ENCODE measurements at places on chromosomes 16 and 17. TPM values are rescaled to one million over a fixed set of nuclear protein-coding genes. Genes with fewer than 3 reads are reported as not detected.

ZSCAN10 gene
- not detected for total RNA-seq

DNA sequence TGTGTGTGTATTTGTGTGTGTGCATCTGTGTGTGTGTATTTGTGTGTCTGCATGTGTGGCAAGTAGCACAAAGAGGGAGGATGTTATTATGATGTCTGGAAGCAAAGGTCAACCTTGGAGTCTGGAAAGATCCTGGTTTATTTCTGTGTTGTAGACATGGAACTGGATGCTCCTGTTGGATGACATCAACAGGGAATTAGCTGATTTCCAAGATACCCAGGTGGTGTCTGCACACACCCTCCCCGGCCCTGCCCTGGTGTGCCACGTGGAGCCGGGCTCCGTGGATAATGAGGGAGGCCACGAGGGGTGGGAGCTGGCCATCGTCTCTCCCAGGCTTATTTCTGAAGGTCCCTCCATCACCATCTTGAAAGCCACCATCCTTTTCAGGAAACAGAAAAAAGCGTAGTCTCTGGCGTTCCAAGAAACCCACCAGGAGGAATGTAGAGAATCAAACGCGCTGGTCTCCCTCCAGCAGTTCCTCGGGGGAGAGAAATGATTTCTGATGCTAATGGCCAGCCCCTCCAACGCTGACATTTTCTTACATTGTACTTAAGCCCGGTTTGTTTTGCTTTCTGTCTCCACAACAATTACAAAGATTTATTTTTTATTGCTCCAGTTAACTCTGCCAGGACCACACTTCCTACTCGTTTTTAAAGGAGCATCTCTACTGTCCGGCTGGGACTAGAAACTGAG, 93.3 kb downstream of the FOXL1 start:
- H3K4me1 ChIP-seq = no peaks in the 10 kb centered on the region
- H3K36me3 ChIP-seq = no peaks in the 10 kb centered on the region
- no peak overlapping the region for H3K4me3 ChIP-seq
- no peak for DNase-seq

DNA sequence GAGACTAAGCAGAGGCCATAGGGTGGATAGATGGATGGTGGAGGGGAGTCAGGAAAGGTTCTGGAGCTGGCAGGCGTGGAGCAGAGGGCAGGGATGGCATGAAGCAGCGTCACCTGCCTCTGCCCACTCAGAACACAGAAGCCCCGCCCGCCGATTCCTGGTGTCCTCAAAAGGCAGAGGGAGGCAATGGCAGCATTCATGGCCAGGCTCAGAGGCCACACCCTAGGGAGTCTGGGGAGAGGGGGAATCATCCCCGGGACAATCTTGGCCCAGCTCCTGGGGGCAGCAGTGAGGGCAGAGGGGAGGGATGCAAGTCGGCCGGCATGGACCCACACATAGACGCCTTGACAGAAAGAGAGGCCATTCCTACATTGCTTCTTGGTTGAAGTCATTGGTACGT, 60.7 kb upstream of the CACNG4 start:
- no peak for DNase-seq
- H3K4me1 ChIP-seq = no peaks in the 10 kb centered on the region
- no peak overlapping the region for H3K4me3 ChIP-seq
- no peaks in the 10 kb centered on the region for H3K36me3 ChIP-seq
- no peak overlapping the region for H3K27ac ChIP-seq

HOXB4 gene
- total RNA-seq = 6.9 TPM

DNA sequence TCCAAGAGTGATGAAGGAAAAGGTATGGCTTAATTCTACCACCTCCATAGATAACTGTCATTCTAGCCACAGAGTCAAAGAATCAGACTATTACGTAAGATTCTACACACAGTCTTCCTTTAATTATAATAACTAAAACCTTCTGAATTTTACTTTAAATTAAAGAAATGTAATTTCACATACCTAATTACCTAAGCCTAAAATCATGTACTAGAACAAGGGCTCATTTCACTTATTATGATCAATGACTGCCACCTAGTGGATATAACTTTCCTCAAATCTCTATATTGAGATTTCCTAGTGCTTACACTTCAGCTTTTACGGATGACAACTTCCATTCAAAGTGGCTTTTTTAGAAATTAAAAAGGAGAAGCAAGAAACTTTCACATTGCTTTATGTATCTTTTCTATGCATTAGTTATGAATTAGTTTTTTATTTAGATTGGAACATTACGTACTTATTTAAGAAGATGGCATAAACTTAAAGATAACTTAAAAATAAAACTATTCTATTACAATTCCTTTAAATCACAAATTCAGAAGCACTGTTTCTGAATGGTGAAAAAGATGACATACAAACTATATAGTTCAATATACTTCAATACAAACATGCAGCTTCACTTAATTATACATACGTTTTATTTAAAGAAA, 18.2 kb upstream of the ABCA10 start:
- no peaks in the 10 kb centered on the region for H3K4me1 ChIP-seq
- H3K4me3 ChIP-seq = no peak overlapping the region
- no peaks in the 10 kb centered on the region for H3K36me3 ChIP-seq
- H3K27me3 ChIP-seq = no peaks in the 10 kb centered on the region

- no peak for DNase-seq
- peak overlapping the region; percentile 71 for H3K4me3 ChIP-seq
- no peaks in the 10 kb centered on the region for H3K4me1 ChIP-seq
- no peaks in the 10 kb centered on the region for H3K36me3 ChIP-seq
These were observed 1.3 kb downstream of the SHMT1 start for GRCh38 chr17:18361837-18362697.

DNA sequence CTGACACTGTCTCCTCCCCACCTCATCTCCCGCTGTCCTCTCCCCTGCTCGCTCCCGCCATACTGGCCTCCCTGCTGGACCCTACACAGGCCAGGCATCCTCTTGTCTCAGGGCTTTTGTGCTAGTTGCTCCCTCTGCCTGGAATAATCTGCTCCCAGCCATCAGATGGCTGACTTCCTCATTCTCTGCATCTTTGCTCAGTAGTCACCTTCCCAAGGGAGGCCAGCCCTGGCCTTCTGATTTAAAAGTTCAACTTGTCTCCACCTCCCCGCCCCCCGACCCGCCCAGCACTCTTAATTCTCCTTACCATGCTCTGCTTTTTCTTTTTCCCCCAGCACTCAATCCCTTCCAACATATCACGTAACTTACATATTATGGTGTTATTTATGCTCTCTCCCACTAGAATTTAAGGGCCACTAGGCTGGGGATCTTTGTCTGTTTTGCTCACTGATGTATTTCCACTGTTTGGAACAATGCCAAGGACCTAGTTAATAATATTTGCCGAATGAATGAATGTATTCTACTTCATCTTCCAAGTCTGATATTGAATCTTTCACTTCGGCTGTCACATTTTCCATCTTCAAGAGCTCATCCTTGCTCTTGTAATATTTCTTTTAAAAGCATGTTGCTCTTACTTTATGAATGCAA, 178.3 kb downstream of the CDK5R1 start:
- no peak overlapping the region for H3K27ac ChIP-seq
- H3K4me3 ChIP-seq = no peak overlapping the region
- H3K27me3 ChIP-seq = no peaks in the 10 kb centered on the region

JPH3 gene
- 1.1 TPM for total RNA-seq

TMEM204 gene
- total RNA-seq = 36.0 TPM

GRCh38 chr16:15034266-15035162, 21.4 kb downstream of the NTAN1 start:
- no peak for DNase-seq
- H3K4me3 ChIP-seq = no peak overlapping the region
- no peaks in the 10 kb centered on the region for H3K36me3 ChIP-seq
- H3K4me1 ChIP-seq = no peaks in the 10 kb centered on the region
- H3K27ac ChIP-seq = no peak overlapping the region

- H3K27me3 ChIP-seq = no peaks in the 10 kb centered on the region
- no peak overlapping the region for H3K4me3 ChIP-seq
- H3K36me3 ChIP-seq = no peaks in the 10 kb centered on the region
- H3K27ac ChIP-seq = no peak overlapping the region
- H3K4me1 ChIP-seq = no peaks in the 10 kb centered on the region
- DNase-seq = no peak
These were observed 138.9 kb upstream of the CA10 start for GRCh38 chr17:52297230-52298010.

GRCh38 chr16:18959031-18959505, 24.7 kb upstream of the TMC7 start:
- no peaks in the 10 kb centered on the region for H3K36me3 ChIP-seq
- no peaks in the 10 kb centered on the region for H3K4me1 ChIP-seq
- no peak overlapping the region for H3K27ac ChIP-seq

GRCh38 chr16:30997725-30998711, 12.4 kb downstream of the STX1B start:
- H3K36me3 ChIP-seq = no peaks in the 10 kb centered on the region
- no peaks in the 10 kb centered on the region for H3K27me3 ChIP-seq
- peak overlapping the region; percentile 94 for H3K27ac ChIP-seq
- no peaks in the 10 kb centered on the region for H3K4me1 ChIP-seq
- DNase-seq = peak; percentile 67

C16orf74 gene
- total RNA-seq = not detected

MIEF2 gene
- 15.3 TPM for total RNA-seq

GRCh38 chr17:37614391-37614790, 5.2 kb upstream of the SYNRG start:
- no peak overlapping the region for H3K27ac ChIP-seq
- no peaks in the 10 kb centered on the region for H3K27me3 ChIP-seq
- no peak overlapping the region for H3K4me3 ChIP-seq
- peaks cover 4% of the 10 kb centered on the region for H3K36me3 ChIP-seq
- DNase-seq = no peak
- no peaks in the 10 kb centered on the region for H3K4me1 ChIP-seq

KRTAP1-5 gene
- total RNA-seq = not detected

WSCD1 gene
- total RNA-seq = 8.2 TPM

All from uterus (tissue), 4 donors.